DMS79 treated with DMSO at 0.1 percent for 48 hours (cell line): ENCODE measurements at places on chromosomes 12 and 14.

DNA sequence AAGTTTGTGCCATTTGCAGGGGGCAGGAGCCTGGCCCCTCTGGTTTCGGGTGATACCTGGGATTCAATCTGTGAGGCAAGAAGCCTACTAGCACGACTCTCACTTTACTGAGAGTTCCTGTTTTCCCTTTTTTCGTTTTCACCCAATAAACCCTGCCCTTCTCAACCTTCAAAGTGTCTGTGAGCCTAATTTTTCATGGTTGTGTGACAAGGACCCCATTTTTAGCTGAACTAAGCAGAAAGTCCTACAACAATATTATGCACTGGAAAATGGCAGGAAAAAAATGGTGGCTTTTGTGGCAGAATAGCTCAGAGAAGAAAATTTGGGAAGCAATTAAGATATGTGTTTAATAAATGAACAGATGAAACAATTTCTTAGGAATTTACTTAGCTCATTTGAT is 432.1 kb downstream of the C12orf50 start:
- no peak for DNase-seq

GRCh38 chr14:21267431-21267845 is 1.8 kb downstream of the HNRNPC start:
- DNase-seq: no peak

DNA sequence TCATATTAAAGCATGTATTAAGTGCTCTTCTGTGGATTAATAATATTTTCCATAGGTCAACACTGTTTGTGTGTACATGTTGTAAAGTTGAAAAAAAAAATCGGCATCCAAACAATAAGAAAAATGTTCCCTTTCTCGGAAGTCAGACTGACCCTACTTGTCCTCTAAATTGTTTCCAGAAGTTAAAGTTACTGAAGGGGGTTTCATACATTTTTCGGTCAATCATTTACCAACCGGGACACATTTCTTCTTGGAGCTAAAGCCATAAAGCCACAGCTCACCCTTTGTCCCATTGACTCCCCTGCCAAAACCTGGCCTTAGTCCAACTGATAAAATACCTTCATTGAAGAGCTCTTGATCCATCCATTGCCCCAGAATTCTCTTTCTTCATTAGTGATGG is 230.0 kb downstream of the ANO2 start:
- DNase-seq: no peak

- DNase-seq: no peak
These were observed 1.9 kb upstream of the MMP17 start for GRCh38 chr12:131826097-131826928.

- peak; percentile 93 for DNase-seq
These were observed 126.7 kb upstream of the CCDC196 start for GRCh38 chr14:66359500-66359899.
